ENCODE measurements at places on chromosomes 13 and 19.

DNA sequence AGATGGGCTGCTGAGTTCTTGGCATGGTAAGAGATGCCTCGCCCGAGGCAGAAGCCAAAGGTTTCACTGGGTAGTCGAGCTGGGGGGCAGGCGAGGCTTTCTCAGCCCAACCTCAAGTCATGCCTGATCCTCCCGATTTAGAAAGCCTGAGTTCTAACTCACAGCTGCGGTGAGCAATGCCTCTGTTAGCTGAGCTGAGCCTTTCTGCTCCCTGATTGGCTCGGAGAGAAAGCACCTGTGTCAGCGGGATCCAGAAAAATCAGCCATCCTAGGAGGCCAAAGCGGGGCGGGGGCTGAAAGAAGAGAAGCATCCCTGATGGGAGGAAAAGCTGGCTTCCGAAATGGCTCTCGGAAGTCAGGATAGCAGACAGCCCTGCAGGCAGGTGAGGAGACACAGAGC, 44.7 kb downstream of the CACNA1A start:
- DNase-seq = no peak

GRCh38 chr13:40101708-40102359, 446.4 kb downstream of the COG6 start:
- DNase-seq = peak; percentile 45

GRCh38 chr19:56841193-56841543, 642 bp upstream of the PEG3 start:
- DNase-seq = no peak

DNA sequence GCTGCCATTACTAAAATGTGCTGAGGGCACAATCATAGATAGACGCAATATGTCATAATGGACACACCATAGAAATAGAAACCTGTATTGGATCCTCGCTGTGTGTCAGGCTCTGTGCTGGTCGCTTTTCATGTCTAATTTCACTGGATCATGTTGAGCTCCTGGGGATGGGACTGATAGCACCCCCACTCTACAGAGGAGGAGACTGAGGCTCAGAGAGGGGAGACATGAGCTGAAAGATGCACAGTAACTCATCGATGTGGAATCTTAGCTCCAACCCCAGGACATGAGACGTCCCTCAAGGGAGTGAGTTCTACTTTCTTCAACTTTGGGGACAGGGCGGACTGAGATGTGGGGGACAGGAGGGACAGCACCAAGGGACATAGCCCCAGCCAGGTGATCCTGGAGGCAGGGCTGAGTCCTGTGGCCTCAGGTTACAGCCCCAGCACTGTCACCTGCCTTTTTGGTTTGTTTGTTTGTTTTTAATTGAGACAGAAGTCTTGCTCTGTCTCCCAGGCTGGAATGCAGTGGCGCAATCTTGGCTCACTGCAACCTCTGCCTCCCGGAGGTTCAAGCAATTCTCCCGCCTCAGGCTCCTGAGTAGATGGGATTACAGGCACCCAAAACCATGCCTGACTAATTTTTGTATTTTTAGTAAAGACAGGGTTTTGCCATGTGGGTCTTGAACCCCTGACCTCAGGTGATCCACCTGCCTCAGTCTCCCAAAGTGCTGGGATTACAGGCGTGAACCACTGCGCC, 6.6 kb upstream of the GIPC1 start:
- DNase-seq = no peak

GRCh38 chr19:41868120-41868988, 8.3 kb downstream of the RPS19 start:
- DNase-seq = no peak

GRCh38 chr13:23531446-23531845, 38.8 kb upstream of the TNFRSF19 start:
- DNase-seq = no peak

- DNase-seq = no peak
These were observed 17.7 kb downstream of the PLEKHF1 start for GRCh38 chr19:29683009-29683408.

GRCh38 chr19:45643024-45643926, 4.1 kb upstream of the EML2 start:
- peak; percentile 85 for DNase-seq

- DNase-seq = peak; percentile 21
These were observed 27.5 kb upstream of the KL start for GRCh38 chr13:32988608-32989289.

GRCh38 chr13:50459046-50459445, 384.4 kb downstream of the DLEU7 start:
- no peak for DNase-seq

DNA sequence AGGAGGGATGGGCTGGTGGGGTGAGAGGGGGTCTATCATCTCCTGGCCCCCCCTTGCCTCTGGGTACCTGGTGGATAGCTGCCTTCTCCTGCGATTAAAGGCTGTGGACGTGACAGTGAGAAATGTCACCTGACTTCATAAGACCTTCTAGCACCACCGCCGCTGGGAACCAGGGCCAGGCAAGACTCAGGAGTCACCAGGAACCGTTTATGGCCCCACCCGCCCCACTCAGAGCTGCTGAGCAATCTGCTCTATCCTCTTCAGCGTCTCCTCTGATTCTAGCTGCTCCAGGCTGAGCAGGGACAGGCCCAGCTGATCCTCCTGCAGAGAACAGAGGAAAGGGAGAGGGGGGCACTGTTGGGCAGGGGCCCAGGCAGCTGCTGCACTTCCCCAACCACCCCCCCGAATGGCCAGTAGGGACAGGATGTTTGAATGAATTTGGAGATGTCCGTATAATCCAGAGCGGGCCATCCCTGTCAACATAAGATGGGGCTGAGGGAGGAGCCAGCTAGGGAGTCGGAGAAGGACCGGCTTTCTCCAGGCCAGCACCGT, 10.9 kb downstream of the KLC3 start:
- no peak for DNase-seq

GRCh38 chr19:33124207-33125098, 7.5 kb upstream of the WDR88 start:
- DNase-seq = no peak

- no peak for DNase-seq
These were observed 1.1 kb upstream of the MAST1 start for GRCh38 chr19:12837225-12837624.

GRCh38 chr19:14510311-14511228, 7.6 kb downstream of the DNAJB1 start:
- DNase-seq = no peak

GRCh38 chr13:27643334-27644132, 21.8 kb downstream of the POLR1D start:
- DNase-seq = no peak

DNA sequence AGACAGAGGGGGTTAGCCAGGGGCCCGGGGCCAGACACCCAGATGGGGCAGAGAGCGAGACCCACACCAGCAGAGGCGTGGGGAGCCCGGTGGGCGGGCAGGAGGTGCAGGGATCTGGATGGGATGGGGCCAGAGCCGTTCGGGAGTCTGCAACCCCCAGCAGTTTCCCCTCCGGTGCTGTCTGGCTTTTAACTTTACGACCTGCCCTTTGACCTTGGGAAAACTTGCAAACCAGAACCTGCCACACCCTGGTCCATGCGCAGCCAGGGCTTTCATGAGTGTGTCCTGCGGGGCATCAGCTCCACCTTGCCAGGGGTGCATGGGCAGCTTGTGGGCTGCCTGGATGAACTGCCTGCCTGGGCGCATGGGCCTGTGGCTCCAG, 9.8 kb downstream of the JOSD2 start:
- no peak for DNase-seq

- no peak for DNase-seq
These were observed 131.5 kb upstream of the MCF2L start for GRCh38 chr13:112837371-112838037.

GRCh38 chr13:113663934-113664333, 3.1 kb upstream of the GRK1 start:
- no peak for DNase-seq

All from GM10248 (cell line).